ENCODE measurements at places on chromosomes 3 and 15. TPM values are rescaled to one million over a fixed set of nuclear protein-coding genes. Genes with fewer than 3 reads are reported as not detected.

Gene MEGF11
- 0.05 TPM for total RNA-seq

Gene ZNF860
- total RNA-seq: not detected

DNA sequence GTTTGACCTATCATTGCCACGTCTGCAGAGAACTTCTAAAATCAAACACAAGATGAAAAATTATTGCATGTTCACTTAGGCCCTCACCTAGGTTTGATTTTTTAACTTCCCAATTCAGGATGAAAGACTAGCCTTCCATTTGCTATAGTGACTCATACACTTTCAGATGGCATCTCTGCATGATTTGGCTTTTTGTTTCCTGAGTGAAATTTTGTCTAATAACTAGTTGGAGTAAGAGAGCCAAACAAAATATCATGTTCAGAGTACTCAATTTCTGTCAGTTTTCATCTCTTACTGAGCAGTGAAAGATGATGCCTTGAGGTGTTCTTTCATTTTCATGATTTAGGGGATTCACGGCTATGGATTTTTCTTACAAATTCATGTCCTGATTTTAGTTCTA is 122.9 kb downstream of the NSUN3 start:
- no peak for DNase-seq

DNA sequence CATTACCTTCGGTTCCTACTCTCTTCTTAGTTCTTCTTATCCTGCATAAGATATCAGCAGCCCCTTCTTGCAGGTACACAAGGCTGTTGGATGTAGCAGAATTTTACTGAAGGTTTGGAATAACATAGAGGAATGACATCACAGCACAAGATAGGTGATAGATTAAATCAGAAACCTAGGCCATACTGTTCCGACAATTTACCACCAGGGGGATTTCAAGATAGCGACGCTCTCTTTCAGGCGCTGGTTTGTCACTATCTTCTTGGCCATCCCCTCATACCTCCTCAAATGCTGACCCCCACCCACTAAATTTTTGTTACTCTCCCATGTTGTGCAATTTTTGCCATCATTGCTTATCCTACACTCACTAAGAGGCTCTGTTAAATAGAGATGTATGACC is 3.5 kb downstream of the SIDT1 start:
- no peak for DNase-seq

- DNase-seq: no peak
These were observed 8.0 kb upstream of the CAMKV start for GRCh38 chr3:49877716-49878115.
